Stimulated activated naive B cell treated with anti-CD40 and anti-IgM and Interleukin-4, amounts not matched to agents 10 μg/mL and 1 μg/mL and 100 μg/mL, for 72 hours (primary cell): ENCODE measurements at places on chromosomes 11 and 22.
A peak's percentile ranks its signal among the peaks of the same experiment; 100 is the strongest.

DNA sequence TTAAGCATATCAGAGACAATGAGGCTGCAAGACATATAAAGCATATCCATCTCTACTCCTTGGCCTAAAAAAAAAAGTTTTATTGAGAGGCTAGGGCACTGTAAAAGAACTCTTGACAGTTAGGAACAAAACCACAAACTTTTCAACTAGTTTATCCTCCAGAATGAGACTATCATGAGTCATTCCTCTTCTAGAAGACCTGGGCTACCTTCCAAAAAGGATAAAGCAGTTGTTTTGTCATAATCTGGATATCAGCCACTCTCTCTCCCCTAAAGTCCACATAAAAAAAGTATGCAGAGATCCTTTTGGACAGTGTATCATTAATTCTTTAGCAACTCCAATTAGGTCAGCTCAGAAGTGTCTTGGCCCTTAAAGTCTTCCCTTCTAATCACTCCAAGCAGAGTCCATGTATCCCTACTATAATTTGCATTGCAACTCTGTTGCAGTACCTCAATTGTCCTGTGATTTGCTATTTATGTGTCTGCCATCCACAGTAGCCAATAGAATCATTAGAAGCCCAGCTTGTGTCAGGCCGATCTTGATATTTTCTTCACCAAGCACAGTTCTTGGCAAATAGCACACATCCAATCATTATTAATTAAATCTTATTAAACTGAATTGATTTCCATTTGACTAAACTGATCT lies 10.4 kb downstream of the OR51T1 start:
- DNase-seq: no peak

DNA sequence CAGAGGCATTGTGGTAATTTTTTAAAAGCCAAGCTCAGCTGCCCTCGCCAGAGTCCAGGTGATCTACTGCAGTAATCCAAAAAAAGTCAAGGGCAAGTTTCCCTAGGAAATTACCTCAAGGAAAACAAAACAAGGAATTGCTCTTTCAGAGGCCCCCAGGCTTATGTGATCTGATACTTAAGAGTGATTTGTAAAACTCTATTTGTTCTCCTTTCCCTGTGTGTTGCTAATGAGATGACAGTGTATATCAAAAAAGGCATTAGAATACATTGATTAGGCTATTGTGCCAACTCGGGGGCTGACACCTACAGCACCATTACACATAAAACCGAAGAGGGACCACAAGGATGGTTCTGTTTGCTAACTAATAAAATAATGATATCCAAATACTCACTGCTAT lies 44.5 kb upstream of the CHRM4 start:
- no peak for DNase-seq

DNA sequence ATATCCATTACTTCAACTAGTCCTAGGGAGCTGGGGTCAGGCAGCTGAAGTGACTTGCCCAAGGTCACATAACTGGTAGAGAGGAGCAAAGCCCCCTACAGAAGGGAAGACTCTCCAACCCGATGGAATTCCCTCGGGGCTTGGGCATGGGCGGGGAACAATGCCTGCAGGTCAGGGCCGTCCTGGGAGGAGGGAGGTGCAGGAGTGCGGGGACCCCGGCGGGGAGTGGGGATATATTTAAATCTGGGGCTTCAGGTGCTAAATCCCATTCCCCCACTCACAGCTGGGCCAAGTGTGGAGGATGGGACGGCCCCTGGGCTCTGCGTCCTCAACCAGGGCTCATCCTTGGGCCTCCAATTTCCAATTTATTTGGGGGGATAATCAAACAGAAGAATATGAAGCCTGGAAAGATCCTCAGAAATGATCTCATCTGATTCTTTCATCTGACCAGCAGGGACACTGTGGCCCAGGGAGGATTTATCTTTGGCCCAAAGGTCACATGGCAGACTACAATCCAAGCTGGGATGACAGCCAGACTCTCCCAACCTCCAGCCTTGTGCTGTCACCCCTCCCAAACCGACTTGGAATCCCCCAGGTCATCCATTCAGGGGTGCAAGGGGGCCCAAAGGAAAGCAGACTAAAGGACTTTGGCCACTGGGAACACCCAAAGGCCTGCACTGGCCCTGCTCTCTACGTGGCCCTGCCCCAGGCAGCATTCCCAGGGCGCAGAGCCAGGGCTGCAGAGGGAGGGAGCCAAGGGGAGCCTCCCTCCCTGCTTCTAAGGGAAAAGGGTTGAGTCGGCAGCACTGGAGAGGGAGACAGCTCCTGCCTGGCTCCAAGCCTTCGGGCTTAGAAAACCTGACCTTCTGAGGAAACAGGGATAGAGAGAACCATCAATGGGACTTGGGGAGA lies 8.7 kb upstream of the C1QTNF6 start:
- no peak for DNase-seq

DNA sequence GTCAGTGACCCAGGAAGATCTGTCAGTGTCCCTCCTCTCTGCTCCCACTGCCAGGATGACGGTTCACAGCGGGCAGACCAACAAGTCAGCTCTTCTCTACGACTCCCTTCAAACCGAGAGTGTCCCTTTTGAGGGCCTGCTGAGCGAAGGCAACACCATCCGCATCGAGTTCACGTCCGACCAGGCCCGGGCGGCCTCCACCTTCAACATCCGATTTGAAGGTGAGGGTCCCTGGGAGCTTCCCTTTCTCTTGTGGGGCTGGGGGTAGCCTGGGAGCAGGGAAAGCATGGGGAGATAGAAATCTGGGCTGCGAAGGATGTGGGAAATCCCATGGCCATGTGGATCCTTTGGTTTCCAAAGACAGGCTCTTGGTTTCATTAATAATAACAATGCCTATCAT lies 118.4 kb upstream of the ASPHD2 start:
- no peak for DNase-seq

- no peak for DNase-seq
These were observed 7.8 kb upstream of the TNFRSF13C start for GRCh38 chr22:41934284-41935014.

DNA sequence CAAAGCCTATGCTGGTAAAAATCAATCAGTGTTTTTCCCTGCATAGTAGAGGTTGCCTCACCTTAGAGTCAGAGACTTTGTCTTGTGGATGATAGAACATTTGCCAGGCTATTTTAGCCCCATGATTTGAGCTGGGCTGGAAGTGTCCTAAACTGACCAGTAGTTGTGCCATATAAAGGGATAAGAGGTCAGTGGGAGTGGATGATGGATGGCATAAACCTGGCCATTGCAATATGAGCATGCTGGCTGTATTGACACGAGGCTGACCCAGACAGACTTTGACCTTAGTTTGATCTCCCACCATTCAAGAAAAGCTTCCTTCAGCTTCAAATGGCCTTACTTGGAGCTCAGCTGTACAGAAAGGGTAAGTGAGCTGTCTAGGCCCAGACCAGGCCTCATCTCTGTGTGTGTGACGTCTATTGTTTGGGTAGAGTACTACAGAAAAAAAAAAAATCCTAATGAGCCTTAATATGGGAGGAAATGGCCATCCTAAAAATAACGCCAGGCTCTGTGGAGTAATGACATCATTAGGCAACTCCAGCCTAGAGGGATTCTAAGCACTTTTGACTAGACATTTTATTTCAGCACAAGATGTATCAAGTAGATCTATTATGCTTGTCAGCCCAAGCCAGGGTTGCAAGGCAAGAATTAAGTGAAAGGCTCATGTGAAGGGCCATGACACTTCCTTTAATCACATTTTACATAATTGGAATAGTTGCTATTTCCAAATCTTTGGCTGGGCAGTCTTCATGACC lies 51.3 kb upstream of the CADM1 start:
- DNase-seq: no peak

GRCh38 chr11:118081241-118081958 lies 4.5 kb downstream of the TMPRSS4 start:
- no peak for DNase-seq

GRCh38 chr11:66336234-66337102 lies at the start of gene RIN1:
Gene RIN1, minus strand, starts transcription at chr11:66336434. Its CDS starts 32 bp downstream, at chr11:66336402.
- DNase-seq: peak; percentile 60

- DNase-seq: no peak
These were observed 20.9 kb downstream of the PANX1 start for GRCh38 chr11:94149431-94150017.

DNA sequence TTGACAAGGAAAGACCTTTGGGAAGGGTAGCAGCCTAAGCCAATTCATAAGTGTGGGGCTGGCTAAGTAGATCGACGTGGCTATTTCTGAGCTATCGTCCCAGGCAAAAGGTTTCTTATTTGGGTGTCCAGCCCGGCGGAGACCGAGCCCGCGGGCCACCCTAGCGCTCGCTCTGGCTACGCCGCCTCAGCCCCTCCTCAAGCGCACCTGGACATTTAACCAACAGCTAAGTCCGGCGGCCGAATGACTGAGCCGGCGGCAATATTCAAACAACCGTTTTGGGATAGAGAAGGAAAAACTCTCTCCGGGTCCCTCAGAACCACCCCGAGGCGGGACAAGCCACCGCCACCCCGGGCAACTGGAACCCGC lies 457 bp downstream of the RNF141 start:
- no peak for DNase-seq

DNA sequence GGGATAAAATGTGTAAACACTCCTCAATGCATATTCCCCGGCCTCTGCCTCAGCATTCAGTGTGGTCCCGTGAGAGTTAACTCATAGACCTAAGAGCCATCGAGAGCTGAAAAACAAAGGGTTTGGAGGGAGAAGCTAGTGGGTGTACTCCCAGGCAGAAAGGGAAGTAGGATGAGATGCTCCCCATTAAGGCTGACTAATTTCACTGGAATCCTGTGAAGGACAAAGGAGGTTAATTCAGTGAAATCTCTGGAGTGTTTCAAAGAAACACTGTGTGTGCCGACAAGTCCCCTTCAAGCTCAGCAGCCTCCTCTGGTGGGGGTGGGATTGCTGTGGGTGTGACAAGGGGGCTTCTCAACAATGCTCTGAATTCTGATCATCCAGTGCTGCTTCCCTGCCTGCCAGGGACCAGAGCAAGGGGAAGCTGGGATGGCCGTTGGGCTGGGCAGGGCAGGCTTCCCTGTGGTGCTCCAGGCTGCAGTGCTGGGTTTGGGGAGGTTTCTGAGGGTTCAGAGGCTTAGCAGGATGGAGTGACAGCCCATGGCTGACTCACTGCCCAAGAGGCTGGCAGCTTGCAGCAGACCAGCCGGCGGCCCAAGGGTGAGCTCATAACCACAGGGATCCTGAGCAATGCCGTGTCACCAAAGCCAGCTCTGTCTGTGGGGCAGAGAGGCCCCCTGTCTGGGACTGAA lies 61.4 kb upstream of the BMAL1 start:
- DNase-seq: no peak

GRCh38 chr11:109130910-109131309 lies 291.1 kb upstream of the C11orf87 start:
- DNase-seq: no peak

DNA sequence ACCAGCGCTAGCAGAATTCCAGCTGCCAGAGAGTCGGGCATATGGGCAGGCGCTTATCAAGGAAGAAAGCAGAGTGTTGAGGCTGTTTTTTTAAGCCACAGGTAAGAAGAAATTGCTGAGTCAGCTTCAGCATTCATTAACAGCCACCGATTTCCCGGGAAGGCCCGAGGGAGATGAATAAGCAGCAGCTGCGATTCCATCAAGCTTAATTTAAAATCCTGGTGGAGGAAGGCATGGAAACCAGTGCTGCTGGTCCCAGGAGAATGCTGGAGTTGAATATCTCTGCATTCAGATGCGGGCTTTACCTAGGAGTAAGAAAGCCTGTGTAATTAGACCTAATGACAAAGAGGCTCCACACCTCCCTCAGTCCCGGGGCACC lies 168.8 kb downstream of the BRD1 start:
- DNase-seq: no peak

GRCh38 chr22:32824531-32825312 lies 23.2 kb downstream of the TIMP3 start:
- no peak for DNase-seq

DNA sequence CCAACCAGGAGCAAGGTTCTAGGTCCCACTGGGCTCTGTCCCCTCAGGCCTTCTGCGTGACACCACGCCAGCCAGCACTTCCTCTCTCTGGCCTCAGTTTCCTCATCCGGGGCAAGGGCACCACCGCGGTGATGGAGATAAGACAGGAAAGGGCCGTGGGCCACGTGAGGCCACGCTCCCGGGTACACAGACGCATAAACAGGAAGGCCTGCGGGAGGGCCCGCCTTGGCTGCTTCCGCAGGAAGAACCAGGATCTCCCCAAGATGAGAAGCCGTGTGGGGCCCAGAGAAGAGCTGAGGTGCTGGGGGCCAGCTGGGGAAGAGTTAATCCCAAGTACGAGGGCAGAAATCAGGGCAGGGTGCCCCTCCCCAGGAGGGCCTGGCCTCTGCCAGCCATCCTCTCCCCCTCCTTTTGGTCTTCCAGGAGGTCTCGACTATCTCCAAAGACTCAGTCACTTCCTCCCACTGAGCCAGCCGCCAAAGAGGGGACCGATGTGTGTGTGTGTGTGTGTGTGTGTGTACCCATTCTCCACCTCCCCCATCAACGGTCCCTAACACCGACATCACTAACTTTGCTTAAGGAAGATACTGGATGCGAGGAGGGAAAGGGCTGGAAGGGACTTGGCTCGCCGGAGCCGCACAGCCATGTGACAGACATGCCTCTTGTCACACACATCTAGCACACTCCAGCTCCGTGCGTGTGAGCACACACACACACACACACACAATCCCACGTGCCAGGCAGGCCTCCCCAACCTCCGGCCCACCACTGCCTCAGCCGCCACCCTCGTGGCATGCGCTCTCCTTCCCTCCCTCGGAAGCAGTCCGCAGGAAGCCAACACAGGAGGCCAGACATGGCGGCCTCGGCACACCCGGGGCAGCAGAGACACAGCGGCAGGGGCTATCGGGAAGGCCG lies 1.4 kb downstream of the MFNG start:
- peak; percentile 83 for DNase-seq

GRCh38 chr11:128775468-128775867 lies 81.6 kb downstream of the FLI1 start:
- DNase-seq: no peak

GRCh38 chr11:44274404-44274803 lies 35.5 kb downstream of the ALX4 start:
- DNase-seq: no peak

GRCh38 chr11:77141034-77141433 lies 13.0 kb downstream of the MYO7A start:
- no peak for DNase-seq

GRCh38 chr22:46688949-46689348 lies 49.1 kb downstream of the CERK start:
- DNase-seq: no peak

- DNase-seq: no peak
These were observed 97.1 kb downstream of the EXT2 start for GRCh38 chr11:44192462-44193100.
